ENCODE measurements at places on chromosomes 1 and 21.
A peak's percentile ranks its signal among the peaks of the same experiment; 100 is the strongest.

DNA sequence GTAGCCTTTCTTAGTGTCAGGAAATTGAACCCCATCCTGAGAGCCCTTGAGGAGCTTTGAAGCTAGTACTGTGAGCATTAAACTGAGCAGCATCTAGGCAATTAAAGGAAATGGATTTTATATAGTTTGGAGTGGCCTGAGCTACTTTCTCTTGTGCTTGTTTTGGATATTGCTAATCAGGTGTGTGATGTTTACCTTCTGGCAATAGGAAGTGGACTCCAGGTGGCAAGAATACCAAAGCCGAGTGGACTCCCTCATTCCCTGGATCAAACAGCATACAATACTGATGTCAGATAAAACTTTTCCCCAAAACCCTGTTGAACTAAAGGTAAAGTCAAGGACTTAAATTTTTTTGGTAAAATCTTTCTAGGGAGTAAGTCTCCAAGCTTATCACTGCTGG, 79.4 kb downstream of the MACF1 start:
- DNase-seq: no peak

DNA sequence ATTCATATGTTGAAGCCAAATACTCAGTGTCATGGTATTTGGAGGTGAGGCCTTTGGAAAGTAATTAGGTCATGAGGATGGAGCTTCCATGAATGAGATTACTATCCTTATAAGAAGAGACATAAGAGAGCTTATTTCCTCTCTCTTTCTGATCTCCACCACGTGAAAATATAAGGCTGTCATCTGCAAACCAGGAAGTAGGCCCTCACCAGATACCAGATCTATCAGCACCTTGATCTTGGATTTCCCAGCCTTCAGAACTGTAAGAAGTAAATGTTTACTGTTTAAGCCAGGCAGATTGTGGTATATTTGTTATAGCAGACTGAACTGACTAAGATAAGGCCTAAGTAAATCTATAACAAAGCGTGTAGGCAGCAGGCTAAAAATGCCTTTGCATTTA, 25.3 kb downstream of the RBM11 start:
- DNase-seq: no peak

DNA sequence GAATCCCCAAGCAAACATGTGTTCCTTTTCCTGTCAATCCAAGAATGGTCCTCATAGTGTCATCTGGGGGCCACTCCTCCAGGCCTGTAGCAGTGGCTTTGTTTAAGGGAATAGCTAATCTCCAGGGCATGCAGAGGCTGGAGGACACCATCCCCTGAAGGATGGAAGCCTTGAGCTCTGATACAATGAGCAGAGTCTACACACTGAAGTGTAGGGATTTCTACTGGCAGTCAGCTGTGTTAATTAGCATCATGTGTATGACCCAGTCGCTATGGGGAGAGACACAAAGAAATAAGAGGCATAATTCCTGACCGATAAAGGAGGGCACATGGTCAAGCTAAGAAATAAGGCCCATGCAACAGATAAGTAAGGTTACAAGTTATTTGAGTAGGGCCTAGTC, 29.1 kb downstream of the ANGEL2 start:
- DNase-seq: no peak

GRCh38 chr1:162375463-162375862, 1.2 kb downstream of the SPATA46 start:
- no peak for DNase-seq

DNA sequence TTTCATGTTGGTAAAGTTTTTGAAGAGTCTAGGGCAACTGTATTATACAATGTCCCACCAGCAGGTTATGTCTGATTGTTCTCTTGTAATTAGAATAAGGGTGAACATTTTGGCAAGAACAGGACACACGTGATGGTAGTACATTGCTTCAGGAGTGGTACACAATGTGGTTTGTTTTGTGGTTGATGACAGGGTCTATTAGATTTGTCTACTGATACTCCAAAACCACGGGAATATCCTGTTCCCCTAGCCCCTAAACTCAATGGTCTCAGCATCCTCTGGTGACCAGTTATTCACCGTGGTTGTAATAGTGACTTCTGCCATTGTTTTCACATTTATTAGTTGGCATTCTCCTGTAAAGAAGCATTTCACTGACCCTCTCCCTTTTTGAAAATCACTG, 22.1 kb upstream of the ACTA1 start:
- no peak for DNase-seq

GRCh38 chr1:198701766-198702539, 63.1 kb downstream of the PTPRC start:
- no peak for DNase-seq

DNA sequence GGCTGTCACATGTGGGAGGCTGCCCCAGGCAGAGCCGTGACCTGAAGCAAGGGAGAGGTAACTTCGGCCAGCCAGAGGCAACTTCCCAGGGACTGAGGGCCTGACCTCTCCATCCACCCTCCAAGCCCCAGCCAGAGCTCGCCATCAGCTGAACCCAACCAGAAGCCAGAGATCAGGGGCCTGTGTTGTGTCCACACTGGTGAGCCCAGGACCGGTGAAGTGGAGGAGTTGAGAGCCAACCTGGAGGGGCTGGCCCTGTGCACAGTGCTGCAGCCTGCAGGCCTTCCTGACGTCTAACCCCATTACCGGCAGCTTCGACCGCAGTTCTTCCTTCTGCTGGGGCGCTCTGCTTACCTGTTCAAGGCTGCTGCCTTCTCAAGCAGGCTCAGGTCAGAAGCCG, 19.6 kb upstream of the PDE9A start:
- no peak for DNase-seq

GRCh38 chr1:221715321-221716169, 26.3 kb downstream of the DUSP10 start:
- no peak for DNase-seq

GRCh38 chr1:248155927-248156326, 11.0 kb downstream of the OR2M5 start:
- DNase-seq: no peak

DNA sequence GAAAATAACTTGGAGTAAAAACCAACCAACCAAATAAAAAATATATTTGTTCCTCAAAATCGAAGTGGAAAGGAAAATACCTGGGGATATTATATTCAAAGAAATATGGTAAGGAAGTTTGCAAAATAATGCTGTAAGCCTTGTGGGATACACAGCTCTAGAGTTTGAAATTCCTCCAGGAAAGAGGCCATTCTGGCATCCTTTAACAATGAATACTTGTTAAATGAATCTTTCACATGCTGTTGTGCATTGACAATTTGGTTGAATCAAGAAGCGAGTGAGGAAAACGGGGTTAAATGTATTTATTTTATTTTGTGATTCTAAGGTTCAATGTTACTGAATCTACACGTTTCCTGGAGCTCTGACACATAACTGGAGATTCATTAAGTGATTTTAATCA, 30.5 kb upstream of the NTNG1 start:
- peak; percentile 62 for DNase-seq

GRCh38 chr21:46498335-46499050, 39.8 kb downstream of the DIP2A start:
- no peak for DNase-seq

- no peak for DNase-seq
Observed at GRCh38 chr1:2546515-2547209, 9.5 kb upstream of the TNFRSF14 start.

- no peak for DNase-seq
Observed at GRCh38 chr1:210043058-210043457, 105.0 kb downstream of the SYT14 start.

GRCh38 chr1:8666389-8667167, 150.9 kb downstream of the RERE start:
- no peak for DNase-seq

- no peak for DNase-seq
Observed at GRCh38 chr1:180143359-180143758, 11.3 kb upstream of the QSOX1 start.

DNA sequence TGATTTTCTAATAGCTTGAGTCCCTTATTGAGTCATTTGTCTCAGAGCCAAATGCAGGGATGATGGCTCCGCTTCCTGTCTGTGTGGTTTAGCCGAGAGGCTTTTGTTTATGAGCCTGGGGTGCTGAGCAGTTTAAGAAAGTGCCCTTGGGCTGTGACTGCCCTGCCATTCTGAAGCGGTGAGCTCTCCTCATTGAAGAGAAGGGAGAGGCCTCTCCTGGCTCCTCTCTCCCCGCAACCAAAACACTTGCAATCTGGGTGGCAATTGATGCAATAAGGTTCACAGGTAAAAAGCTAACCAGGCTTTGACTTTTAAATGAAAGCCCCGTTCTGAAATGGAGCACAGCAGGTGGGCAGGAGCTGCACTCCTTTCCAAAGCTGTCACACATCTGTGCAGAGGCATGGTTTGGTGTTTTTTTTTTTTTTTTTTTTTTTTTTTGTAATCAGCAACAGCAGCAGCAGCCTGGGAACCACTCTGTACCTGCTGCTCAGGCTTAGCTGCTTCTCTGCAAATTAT, 403.7 kb downstream of the SIPA1L2 start:
- peak; percentile 25 for DNase-seq

DNA sequence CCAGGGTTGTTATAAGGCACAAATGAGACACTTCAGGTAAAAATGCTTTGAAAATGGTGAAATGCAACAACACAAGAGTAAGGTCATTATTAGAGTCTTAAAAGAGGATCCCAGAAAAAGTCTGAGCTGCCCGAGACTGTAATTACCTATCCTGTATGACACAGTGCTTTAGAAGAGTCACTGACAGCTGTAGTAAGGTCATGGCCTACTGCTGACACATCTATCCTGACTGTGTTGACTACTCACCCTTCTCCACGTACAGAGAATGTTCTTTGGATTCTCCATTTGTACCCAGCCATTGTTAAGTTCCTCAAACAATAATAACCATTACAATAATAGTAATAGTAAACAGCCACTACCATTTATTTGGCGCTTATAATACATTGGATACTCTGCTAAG, 104.4 kb downstream of the CACHD1 start:
- DNase-seq: no peak

DNA sequence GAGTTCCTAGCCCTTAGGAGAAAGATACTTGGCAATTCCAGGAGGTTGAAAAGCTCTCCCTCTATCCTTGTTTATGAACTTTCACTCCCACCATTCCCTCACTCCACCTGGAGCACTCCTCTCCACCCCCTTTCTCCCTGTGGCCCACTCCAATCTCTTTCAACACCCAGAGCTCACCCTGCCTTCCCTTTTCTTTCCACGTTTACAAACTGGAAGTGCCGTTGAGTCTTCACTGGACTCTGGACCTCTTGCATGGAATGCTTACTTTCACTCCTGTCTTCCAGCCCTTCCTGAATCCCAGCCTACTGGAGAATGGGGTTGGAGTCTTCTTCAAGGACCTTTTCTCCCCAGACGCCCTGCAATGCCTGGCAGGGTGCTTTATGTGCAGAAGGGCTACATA, 198.5 kb downstream of the RHOU start:
- DNase-seq: no peak

GRCh38 chr21:45475797-45476570, 66.3 kb downstream of the SLC19A1 start:
- DNase-seq: no peak

Measured in fibroblast of skin of left biceps (primary cell).